ENCODE measurements at places on chromosomes 16 and 17.

GRCh38 chr16:77574867-77575624 lies 140.2 kb upstream of the ADAMTS18 start:
- DNase-seq, result no peak

DNA sequence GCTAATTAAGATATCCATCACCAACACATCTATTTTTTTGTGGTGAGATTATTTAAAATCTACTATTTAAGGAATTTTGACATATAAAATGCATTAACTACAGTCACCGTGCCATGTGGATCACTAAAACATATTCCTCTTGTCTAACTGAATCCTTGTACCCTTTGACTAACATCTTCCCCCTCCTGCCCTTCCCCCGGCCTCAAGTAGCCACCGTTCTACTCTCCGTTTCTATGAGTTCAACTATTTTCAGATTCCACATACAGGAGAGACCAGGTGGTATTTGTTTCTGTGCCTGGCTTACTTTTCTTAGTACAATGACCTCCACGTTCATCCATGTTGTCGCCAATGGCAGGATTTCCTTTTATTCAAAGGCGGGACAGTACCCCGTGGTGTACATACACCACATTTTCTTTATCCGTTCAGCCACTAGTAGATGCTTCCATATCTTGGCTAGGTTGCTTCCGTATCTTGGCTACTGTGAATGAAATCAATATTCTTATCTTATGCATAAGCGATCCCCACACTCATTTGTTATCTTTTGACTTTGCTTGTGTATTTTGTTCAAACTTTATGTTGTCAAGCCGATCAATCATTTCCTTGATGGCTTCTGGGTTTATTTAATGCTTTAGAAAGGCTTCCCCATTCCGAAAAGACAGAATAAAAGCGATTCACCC lies 134.7 kb downstream of the KCNJ12 start:
- DNase-seq, result no peak

- DNase-seq, result no peak
Measured at GRCh38 chr17:42050393-42051012, at the start of gene C17orf113. TSS of gene C17orf113 (minus strand) at chr17:42050601. CDS start at chr17:42043376, 7,225 bp downstream.

DNA sequence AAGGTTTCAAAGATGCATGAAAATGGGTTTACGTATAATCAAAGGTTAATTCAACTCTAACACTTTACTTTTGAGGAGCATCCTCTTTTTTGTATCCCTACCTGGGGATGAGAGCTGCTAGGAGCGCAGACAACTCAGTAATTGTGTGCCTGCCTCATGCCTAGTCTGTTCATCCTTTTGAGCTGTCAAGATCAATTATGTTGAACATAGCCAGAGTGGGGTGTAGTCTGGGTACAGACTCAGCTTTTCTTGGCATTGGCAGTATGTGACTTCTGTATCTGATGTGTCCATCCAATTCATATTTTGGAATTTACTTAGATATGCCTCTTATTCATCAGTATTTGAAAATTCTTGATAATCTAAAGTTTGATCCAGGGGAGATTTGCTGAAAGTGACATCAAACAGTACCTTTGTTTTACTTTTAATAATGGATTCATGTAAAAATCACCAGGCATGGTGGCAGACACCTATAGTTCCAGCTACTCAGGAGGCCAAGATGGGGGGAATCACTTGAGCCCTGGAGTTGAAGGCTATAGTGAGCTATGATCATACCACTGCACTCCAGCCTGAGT lies 24.1 kb downstream of the PRKCA start:
- DNase-seq, result no peak

- no peak for DNase-seq
Measured at GRCh38 chr17:74918906-74919305, 4.1 kb downstream of the USH1G start.

- no peak for DNase-seq
Measured at GRCh38 chr16:21161211-21161610, 2.7 kb downstream of the LDAF1 start.

GRCh38 chr16:65842067-65842466 lies 524.4 kb upstream of the CDH5 start:
- DNase-seq, result no peak

GRCh38 chr17:2070241-2071023 lies 15.5 kb downstream of the HIC1 start:
- no peak for DNase-seq

DNA sequence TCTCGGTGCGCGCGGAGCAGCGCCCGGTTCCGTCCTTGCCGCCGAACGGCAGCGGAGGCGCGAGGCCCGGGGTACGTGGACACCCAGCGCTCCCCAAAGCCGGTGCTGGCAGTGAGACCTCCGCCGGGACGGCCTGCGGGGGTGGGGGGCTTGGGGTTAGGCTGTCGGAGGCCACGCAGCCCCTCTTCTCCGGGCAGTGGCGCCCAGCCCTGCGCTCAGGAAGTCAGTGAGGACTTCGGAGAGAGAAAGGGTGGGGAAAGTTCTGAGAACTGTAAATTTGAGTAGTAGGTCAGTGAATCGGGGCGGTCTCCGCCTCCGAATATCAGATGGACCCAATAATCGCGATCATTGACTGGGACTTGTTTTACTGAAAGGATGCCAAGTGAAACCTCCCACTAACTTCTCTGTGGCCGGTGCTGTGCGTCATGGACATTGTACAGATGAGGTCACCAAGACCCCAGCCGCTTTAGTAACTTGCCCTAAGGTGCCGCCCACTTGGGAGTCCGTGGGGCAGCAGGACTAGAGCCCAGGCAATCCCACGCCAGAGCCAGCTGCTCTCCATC lies 468 bp downstream of the IL4R start:
- DNase-seq, result no peak

- no peak for DNase-seq
Measured at GRCh38 chr17:62126292-62126691, 61.2 kb upstream of the MED13 start.

- no peak for DNase-seq
Measured at GRCh38 chr16:4081521-4082021, 34.7 kb downstream of the ADCY9 start.

DNA sequence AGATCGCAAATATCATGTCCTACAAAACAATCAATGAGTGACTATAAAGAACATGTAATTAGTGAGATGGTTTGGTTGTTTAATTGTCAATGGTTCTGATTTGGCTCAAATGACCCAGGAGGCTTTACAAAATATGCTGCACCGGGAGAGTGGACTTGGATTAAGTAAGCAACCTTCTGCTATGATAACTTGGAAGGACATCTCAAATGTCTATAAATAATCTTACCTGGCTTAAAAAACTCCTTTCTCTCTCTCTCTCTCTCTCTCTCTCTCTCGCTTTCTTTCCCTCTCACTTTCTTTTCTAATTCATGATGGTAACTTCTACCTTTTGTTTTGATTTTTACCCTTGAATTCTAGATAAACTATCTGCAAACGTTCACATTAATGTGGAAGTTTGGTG lies 14.2 kb downstream of the KCNJ2 start:
- no peak for DNase-seq

GRCh38 chr16:15757630-15758251 lies 99.1 kb downstream of the MYH11 start:
- DNase-seq, result no peak

DNA sequence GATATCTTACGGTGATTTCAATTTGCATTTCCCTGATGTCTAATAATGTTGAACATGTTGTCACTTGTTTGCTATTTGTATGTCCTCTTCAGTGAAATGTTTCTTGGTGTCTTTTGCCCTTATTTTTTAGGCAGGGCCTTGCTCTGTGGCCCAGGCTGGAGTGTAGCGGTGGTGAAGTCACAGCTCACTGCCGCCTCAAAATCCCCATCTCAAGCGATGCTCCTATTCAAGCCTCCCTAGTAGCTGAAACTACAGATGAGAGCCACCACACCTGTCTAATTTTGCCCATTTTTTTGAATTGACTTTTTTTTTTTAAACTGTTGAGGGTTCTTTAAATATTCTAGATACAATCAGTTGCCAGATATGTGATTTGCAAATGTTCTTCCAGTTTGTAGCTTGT lies 8.3 kb downstream of the UBE2G1 start:
- DNase-seq, result no peak

DNA sequence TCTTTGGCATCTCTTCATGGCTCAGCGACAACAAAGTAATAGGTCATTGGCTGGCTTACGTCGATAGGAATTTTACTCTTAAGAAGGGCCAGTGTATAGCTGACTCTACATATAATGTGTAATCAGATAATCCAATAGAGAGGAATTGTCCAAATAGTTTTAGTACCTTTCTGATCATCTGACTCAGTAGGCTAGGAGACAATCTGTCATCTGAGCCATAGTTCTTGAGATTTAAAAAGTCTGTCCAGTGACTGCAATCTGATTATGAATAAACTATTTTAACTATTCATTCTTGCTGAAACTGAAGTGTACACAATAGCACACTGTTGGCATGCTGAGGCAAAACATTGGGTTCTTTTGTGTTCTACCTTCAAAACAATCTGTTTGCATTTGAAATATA lies 21.4 kb upstream of the NOL11 start:
- no peak for DNase-seq

DNA sequence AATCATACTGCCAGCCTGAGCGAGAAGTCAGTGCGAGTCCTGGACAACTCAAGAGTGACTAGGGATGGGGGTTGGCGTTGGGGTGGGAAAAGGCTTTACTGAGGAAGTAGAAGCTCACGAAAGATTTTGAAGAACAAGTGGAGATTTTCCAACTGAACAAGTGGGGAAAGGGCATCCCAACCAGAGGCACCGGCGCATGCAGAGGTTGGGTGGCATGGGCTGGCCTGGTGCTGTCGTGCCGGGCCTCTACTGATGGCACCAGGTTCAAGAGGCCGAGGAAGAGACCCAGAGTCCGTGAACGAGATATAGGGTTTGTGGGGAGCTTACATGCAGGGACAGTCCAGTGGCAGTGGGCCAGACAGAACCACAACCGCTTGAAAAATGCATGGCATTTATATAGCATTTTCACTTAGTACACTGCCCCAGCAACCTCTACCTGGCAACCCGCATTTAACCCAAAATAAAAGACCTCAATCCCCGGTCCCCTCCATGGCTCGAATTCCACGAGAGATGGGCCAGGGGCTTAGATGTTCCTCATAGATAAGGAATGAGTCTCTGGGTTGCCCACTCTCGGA lies 7.7 kb upstream of the ITGA3 start:
- no peak for DNase-seq

GRCh38 chr17:44222112-44222869 lies 2.8 kb upstream of the UBTF start:
- no peak for DNase-seq

DNA sequence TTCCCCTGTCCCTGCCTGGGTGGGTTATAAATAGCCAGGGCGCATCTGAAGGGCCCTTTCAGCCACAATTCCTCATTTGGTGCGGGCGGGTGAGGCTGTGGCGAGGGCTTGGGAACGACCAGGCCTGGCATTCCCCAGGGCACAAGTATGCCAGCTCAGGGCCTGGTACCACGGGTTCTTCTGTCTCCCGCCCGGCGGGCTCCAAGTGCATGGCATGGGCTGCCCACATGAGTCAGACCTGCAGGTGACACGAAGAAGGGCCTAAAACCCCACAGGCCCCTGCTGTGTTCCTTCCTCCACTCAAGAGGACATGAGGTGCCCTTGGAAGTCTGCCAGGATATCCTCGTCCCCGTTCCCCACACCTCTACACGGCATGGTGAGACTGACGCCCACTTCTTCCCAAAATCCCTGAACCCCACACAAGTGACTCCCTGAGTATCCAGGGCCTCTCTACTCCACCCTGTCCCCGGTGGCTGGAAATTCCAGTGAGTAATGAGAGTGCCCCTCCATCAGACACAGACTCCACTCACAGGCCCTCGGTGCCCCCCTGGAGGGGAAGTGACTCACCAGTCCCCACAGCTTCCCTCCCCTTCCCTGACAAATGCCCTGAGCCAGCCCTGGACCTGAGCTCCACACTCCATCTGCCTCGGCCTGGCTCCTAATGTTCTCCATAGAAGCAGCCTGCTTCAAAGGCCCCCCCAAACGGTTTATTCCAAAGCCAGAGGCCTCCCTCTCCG lies 68.8 kb downstream of the ABR start:
- DNase-seq, result no peak

- DNase-seq, result no peak
Measured at GRCh38 chr17:77727037-77727615, 231.4 kb upstream of the TNRC6C start.

- DNase-seq, result no peak
Measured at GRCh38 chr16:49742428-49743202, 113.3 kb downstream of the ZNF423 start.

- DNase-seq, result no peak
Measured at GRCh38 chr16:72905581-72905980, 142.3 kb downstream of the ZFHX3 start.

GRCh38 chr17:66348584-66349165 lies 46.3 kb downstream of the PRKCA start:
- no peak for DNase-seq

DNA sequence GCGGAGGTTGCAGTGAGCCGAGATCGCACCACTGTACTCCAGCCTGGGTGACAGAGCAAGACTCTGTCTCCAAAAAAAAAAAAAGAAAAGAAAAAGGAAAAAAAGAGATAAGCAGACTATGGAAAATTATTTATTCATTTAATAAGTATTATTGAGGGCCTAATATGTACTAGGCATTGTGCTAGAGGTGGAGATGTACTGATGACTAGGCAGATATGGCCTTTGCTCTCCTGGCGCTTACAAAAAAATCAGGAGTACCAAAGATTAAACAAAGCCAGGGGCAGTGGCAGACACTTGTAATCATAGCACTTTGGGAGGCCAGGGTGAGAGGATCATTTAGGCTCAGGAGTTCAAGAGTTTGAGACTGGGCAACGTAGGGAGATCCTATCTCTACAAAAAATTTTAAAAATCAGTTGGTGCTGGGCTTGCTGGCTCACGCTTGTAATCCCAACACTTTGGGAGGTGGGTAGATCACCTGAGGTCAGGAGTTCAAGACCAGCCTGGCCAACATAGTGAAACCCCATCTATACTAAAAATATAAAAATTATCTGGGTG lies 10.4 kb upstream of the TNRC6A start:
- DNase-seq, result no peak

DNA sequence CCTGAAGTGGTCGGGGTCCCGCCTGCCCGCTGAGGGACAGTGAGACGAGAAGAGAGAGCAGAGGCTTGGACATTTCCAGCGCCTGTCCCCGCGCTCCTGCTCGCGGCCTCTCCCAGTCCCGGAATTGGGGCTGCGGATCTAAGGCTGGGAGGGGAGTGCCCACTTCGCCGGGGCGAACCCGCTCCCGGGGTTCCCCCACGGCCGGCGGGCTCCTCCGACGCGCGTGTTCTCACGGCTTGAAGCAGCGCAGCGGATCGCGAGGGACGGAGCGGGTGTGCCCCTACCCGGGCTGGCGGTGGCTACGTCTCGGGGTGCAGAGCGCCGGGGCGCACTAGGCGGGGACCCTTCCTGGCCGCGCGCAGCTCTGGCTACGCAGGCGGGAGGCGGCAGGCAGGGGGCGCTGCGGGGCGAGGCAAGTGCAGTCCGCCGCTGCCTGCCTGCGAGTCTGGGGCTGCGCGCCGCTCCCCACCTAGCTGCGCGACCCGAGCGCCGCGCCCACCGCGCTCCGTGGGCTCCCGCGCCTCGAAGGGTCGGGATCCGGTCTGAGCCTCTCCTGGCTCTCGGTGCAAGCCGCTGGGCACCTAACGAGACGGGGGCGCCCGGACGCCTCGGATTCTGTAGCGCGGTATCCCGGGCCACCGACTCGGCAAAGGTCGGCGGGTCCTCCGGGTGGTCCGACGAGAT lies 1.2 kb downstream of the NGFR start:
- DNase-seq, result peak; percentile 69

- DNase-seq, result no peak
Measured at GRCh38 chr17:55437159-55437605, 15.5 kb upstream of the MMD start.

Data from activated gamma-delta T cell (primary cell).